Brain microvascular endothelial cell (primary cell): ENCODE measurements at places on chromosomes 5 and 9.

DNA sequence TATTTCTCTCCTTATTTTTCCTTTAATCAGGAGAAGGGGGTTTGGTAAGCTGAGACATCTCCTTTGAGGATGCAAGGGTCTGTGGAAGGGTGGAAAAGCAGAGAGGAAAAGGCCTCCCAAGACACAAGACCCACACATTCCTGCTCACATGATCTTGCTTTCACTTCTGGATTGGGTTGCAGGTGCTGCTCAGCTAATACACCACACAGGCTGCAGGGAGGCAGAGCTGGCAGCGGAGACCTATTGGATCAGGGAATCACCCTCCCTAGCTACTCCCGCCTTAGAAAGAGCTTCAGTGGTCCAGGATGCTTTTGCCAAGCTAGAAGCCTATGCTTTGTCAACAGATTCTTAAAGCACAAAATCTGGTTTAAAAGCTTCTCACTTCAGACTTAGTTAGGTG lies 87.6 kb upstream of the IL33 start:
- DNase-seq = no peak

DNA sequence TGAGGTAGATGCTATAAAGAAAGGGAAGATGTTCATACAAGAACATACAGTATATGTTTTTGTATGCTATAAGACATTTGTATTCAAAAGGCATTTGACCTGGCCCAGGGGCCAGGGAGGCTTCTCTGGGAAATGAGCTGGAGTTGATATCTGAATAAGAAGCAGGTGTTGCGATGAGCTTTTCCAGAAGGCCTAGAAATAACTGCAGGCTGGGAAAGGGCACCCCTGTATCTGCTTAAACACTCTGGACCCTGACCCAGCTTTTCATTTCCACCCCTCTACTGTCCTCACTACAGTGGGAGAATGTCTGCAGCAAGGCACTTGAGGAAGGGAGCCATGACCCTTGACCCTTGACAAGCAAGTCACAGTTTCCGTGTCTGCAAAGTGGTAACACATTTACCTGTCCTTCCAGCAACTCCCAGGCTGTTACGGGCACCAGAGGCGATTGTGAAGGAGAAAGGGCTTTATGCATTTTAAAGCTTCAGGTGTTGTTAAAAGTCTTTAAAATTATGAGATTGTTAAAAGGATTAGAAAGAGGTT lies 88.2 kb upstream of the PANK3 start:
- no peak for DNase-seq

DNA sequence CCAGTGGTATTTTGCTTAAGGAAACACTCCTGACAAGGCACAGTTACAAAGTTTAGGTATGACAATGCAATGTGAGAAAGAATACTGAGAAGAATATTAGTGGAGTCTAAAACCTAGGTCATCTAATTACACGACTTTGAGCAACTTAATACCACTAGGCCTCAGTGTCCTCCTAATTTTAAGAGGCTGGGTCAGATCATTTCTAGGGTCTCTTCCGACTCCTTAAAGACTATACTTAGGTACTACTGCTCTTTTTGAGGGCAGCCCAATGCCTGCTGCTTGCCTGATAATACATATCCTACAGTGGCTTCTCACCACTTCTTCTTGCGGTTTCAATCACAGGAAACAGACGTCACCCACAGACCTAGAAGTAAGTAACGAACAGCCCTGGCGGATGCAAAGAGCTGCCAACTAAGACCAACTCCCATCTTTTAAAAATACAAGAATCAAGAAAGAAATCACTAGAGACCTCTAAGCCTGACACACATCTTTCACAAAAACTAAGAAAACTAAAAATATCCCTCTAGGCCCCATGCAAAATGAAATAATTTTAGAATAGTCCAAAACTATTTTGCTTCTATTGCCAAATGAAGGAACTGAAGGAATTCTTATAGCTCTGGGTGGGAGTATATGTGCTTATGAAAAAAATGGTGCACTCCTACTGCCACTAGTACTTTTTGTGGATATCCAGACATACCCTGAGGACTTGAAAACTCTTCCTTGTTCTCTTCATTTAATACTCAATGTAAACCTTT lies 13.1 kb downstream of the DIAPH1 start:
- peak; percentile 92 for DNase-seq

- no peak for DNase-seq
Observed at GRCh38 chr5:67984546-67984945, 231.0 kb upstream of the PIK3R1 start.

DNA sequence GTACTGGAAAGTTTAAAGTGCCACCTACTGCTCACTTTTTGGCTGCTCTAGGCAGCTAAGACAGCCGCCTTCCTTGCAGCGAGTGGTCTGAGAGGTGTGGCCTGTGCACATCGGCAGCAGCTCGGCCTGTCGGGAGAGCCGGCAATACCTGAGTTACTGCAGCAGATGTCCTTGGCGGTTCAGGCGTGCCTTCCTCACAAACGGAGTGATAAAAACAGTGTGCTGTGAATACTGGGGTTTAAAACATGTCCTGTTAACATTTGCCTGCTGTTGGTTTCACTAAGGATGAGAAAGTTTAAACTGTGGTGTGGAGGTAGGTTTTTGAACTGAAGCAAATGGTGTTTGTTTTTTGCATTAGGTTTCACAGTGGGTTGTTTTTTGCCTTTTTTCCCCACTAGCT lies 12.9 kb downstream of the TRAF2 start:
- DNase-seq = no peak

- no peak for DNase-seq
Observed at GRCh38 chr9:70056211-70056944, 12.7 kb downstream of the MAMDC2 start.

- no peak for DNase-seq
Observed at GRCh38 chr9:27749838-27750237, 176.6 kb upstream of the C9orf72 start.

DNA sequence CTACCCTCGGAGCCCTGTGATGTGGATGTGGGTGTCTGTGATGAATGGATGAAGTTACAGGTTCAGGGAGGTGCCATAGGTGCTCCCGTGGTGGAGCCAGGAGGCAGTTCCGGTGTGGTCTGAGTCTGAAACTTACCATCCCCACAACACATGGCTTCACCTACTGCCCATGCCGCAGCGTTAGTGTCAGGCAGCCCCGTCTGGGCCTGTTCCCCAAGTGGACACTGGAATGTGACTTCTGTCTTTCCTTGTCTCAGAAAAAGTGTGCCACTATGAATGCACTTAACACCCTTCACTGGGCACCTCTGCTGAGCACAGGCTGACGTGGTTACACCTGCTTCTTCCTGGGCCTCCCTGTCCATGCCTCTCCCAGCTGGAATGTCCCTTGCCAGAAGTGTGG lies 8.6 kb downstream of the ANKRD33B start:
- no peak for DNase-seq

DNA sequence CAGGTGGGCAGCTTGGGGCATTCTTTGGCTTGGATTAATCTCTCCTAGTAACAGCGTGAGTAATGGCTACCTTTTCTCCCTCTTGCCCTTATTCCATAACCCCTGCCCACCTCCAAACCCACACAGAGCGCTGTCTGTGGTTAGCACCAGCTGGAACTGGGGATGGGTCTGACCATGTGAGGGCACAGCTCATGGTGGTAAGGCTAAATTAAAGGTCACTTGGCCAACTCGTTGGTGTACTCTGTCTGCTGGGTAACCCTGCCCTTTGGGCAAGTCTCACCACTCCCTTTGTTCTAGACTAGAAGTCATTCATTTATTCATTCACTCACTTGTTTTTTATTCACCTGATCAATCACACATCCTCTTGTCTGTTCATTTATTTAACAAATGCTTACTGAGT lies 27.8 kb downstream of the PPARGC1B start:
- DNase-seq = no peak

DNA sequence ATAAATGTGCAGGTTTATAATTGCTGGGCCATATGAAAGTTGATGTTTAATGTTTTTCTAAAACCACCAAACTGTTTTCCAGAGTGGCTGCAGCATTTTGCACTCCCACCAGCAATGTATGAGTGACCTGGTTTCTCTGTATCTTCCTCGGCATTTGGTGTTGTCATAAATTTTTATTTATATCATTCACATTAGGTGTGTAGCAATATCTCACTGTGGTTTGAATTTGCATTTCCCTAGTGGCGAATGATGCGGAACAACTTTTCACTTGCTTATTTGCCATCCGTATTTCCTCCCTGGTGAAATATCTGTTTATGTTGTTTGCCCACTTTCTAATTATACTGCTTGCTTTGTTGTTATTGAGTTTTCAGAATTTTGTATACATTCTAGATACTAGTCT lies 295.7 kb upstream of the TUT7 start:
- no peak for DNase-seq
